Daoy (cell line): ENCODE measurements at places on chromosomes 7 and 10. TPM values are rescaled to one million over a fixed set of nuclear protein-coding genes. Genes with fewer than 3 reads are reported as not detected.
A peak's percentile ranks its signal among the peaks of the same experiment; 100 is the strongest.

The AS3MT gene
- 0.34 and 0.54 TPM in 2 replicates for total RNA-seq

- DNase-seq = peak; percentile 69
Observed at GRCh38 chr10:114367351-114368056, 36.8 kb downstream of the AFAP1L2 start.

The TMEM213 gene
- total RNA-seq = not detected in 2 replicates

The ERVW-1 gene
- total RNA-seq = not detected in 2 replicates

The MYL7 gene
- not detected in 2 replicates for total RNA-seq

- no peak for DNase-seq
Observed at GRCh38 chr10:62796896-62797295, 7.6 kb upstream of the ADO start.

The SH3PXD2A gene
- 3.4 and 4.1 TPM in 2 replicates for total RNA-seq

GRCh38 chr7:39816462-39817060, 133.5 kb upstream of the CDK13 start:
- no peak for DNase-seq

DNA sequence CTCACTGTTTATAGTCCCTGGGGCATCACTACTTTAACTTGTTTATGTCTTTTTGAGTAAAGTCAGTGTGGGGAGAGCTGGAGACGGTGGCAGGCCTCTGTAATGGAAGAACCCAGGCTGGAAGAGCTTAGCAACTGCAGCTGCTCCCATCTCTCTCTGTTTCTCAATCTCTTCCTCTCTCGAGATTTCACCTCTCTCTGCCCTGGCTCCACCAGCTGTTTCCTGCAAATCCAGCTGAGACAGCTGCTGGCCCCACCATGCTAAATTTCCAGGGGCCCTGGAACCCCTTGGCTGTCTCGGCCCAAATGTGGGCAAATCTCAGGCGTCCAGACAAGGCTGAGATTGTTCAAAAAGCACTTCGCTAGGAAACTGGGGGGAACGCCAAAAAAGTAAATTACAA, 25.8 kb upstream of the SLF2 start:
- no peak for DNase-seq

- DNase-seq = no peak
Observed at GRCh38 chr7:151566897-151567320, 47.2 kb upstream of the RHEB start.

- peak; percentile 17 for DNase-seq
Observed at GRCh38 chr10:72133517-72133916, 45.2 kb upstream of the SPOCK2 start.

The RAMP3 gene
- total RNA-seq = not detected in 2 replicates

- DNase-seq = peak; percentile 5
Observed at GRCh38 chr10:71598621-71599055, 120.9 kb downstream of the C10orf105 start.

- no peak for DNase-seq
Observed at GRCh38 chr7:127781081-127781480, 129.1 kb downstream of the SND1 start.

- no peak for DNase-seq
Observed at GRCh38 chr7:5559576-5560240, 136.1 kb upstream of the TNRC18 start.

DNA sequence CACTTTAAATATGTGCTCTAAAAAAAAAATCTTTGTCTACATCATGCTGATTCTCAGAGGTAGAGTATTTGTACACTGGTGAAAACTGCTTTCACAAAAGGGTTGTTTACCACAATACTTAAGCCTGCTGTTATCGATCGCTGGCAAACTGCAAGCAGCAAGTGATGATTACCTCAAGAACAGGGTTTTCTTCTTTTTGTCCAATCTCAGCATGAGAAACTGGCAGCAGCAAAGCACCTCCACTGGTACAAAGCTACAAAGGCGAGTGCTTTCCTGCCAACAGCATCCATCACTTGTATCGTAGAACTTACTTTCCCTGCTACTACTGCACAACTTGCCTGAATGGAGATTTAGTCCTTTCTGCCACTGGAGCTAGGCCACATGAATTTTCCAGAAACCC, 276.5 kb downstream of the DGKB start:
- DNase-seq = no peak

The RPEL1 gene
- total RNA-seq = 0.06 TPM in 2 replicates

GRCh38 chr7:124989911-124990310, 60.3 kb upstream of the POT1 start:
- no peak for DNase-seq
